ENCODE measurements at places on chromosomes 4 and X. TPM values are rescaled to one million over a fixed set of nuclear protein-coding genes. Genes with fewer than 3 reads are reported as not detected.

DNA sequence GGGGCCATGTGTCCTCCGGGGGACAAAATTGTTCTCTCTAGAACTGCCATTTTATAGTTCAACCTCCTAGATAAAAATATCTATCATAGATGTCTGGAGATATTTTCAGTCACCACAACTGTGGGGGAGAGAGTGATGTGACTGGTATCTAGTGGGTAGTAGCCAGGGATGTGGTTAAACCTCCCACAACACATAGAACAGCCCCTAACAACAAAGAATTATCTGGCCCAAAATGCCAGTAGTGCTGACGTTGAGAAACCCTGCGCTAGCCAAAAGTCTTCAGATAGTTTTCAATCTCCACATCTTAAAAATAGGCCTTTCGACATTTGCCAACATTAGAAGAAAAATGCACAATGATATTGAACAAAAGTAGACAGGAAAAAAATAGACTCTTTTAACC, 19.0 kb upstream of the SUPT20HL2 start:
- DNase-seq: no peak
- no peaks in the 10 kb centered on the region for H3K27me3 ChIP-seq
- no peaks in the 10 kb centered on the region for H3K4me1 ChIP-seq
- no peak overlapping the region for H3K4me3 ChIP-seq
- no peak overlapping the region for H3K27ac ChIP-seq
- H3K36me3 ChIP-seq: no peaks in the 10 kb centered on the region

Gene LGI2
- 0.91 TPM for total RNA-seq

- no peak overlapping the region for H3K27ac ChIP-seq
- H3K27me3 ChIP-seq: no peaks in the 10 kb centered on the region
- H3K4me3 ChIP-seq: no peak overlapping the region
- no peaks in the 10 kb centered on the region for H3K4me1 ChIP-seq
- no peak for DNase-seq
- H3K36me3 ChIP-seq: no peaks in the 10 kb centered on the region
Measured at GRCh38 chr4:3452376-3452775, 10.6 kb downstream of the HGFAC start.

Gene CLCN4
- total RNA-seq: 16.5 TPM

Gene PPARGC1A
- total RNA-seq: 12.8 TPM

Gene ASMT
- total RNA-seq: not detected

Gene PNMA6F
- total RNA-seq: not detected

Data from upper lobe of left lung (tissue), 6 donors.